RPMI8226 (cell line): ENCODE measurements at places on chromosomes 4 and X.

DNA sequence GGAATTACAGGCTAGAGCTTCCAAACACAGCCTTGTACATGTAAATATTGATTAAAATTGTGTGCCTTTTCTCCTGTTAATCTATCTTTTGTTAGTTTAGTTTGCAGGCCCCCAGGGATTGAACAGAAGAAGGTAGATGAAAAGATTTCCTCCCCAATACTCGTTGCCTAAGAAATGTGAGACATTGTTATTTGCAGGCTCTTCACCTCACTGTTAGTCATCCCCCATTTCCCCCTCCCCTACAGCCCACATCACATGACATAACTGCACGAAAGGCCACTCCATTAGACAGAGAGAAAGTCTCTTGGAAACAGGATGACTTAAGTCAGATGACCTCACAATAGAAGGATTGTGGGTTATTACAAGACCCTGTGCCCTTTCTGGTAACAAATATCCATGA, 13.3 kb upstream of the MID1 start:
- no peak for DNase-seq

DNA sequence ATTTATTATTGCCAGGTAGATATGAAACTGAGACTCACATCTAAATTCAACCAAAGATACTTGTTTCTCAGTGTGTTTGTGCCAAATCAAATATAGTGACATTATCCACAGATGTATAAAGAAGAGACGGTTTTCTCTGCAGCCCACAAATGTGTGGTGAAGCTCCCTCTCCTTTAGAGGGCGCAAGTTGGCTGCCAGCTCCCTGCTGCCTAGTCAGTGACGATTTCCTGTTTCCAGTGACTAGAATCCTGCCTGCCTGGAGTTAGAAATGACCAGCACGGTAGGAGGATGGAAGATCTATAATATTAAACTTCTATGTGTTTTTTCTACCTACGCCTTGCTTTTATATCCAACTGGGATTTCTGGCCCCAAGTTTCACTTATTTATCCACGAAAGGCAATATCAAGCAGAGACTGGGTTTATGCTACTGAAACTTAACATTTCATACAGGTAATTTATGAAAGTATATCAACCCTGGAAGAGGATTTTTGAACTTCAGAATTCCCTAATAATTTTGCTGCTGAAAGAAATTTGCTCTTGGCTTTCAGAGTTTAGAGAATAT, 1793.7 kb upstream of the TENM3 start:
- peak; percentile 37 for DNase-seq

DNA sequence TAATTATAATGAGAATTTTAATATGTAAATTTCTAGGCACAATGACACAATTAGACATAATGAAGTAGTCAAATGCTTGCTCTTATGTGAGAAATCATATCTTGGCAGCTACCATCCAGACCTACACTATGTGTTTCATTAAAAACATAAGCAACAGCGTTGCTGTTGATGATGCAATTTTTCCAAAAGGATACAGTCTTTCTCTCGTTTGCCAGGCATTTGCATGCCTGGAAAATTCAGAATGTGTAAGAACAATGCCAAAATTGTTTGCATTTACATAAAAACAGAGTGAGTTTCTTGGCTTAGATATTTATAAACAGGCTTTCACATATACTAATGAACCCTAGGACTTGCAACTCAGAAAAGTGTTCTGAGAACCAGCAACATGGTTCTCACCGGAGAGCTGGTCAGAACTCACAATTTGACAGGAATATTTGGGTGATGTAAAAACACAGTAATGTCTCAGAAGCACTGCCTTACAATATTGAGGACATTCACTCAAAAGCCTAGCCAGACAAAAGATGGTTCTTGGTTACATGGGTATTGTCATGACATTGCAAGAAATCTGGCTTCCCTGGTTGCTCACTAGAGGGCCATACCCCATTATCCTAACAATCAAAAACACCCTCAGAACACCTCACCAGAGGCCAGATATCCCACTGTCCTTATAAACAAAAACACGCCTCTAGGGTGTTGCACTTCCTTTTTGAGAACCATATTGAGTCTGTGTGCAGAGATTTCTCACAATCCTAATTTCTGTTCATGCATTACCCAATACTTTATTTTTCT, 1029.0 kb upstream of the AGA start:
- DNase-seq: no peak

- no peak for DNase-seq
Observed at GRCh38 chrX:68086709-68087108, 346.6 kb downstream of the OPHN1 start.

- peak; percentile 91 for DNase-seq
Observed at GRCh38 chr4:73740353-73740778, at the start of gene CXCL8. Gene CXCL8, plus strand, starts transcription at chr4:73740569. Its CDS starts 90 bp downstream, at chr4:73740659.

DNA sequence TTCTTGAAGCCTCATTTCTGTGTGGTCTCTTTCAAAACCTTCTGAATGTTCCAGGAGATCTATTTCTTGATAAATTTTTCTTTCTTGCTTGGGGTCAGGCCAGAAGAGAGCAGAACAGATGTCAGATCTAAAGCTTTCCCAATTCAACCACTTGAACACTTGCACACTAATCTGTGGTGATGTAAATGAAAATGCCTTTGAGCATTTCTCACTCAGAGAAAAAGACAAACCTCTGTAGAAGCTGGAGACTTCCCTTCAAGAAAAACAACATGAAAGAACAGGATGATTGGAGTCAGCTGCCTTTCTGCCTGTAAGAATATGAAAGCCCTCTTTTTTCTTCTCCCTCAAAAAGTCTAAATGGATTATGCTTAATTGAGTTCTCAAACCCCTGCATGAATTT, 11.2 kb downstream of the IGFBP7 start:
- DNase-seq: no peak

- no peak for DNase-seq
Observed at GRCh38 chrX:119948381-119948780, 4.8 kb upstream of the NKAP start.

DNA sequence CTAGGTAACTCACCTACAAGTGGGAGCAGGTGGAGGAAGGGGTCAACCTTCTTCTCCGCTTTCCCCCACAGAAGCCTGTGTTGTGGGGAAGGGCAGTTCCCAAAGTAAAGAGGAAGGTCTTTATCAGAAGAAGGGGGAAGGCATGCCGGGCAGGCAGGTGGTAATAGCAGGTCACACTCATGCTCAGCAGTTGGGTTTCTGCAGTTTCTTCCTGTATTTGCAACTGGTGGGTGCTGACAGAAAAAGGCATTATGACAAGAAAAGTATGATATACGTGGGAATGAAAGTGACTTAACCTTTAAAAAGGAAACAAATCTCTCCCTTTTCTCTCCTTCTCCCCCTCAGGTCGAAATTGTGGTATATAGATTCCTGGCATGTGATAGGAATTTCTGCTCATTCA, 3.7 kb downstream of the MTMR1 start:
- DNase-seq: no peak

DNA sequence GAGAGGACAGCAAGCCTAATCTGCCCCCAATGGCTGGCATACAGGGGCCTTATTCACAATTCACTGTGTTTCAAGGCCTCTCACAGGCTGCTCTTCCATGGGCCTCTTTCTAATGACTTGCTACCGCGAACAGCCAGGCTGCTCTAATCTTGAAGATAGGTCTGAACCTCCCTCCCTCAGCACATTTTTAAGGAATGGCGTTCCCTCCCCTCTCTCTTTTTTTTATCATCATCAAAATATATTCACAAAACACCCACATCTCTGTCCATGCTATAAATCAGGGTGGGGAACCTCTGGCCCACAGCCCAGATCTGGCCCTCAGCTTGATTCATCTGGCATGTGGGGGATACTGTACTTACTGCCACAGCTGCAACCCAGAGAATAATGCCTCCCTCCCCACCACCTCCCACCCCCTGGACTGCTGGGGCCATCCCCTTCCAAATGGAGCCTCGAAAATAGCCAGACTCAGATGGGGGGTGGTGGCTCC, 76.2 kb upstream of the PLAC1 start:
- DNase-seq: no peak

DNA sequence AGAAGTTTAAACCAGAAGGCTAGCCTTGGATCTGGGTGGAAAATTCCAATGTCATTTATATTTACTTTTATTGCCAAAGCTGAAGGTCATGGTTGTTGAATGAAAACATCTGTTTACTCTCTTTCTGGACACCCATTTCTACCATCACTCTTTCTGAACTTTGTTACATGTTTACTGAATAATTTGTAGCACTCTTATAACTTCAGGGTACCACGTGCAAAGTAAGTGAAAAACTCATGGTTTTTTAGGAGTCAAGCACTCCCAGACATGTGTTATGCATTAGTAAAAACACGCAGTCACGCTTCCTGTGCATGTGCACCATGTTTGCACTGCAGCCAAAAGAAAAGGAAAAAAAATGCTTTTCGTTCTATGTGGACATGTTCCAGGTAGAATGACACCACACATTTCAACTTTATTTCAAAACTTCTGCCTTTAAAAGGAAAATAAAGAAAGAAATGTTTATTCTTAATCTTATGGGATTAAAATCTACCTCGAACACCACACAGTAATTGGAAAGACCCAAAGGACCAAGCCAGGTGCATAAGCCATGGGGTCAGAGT, 31.4 kb upstream of the ADH1C start:
- DNase-seq: no peak

- DNase-seq: no peak
Observed at GRCh38 chr4:102114118-102114630, 231.1 kb downstream of the SLC39A8 start.

DNA sequence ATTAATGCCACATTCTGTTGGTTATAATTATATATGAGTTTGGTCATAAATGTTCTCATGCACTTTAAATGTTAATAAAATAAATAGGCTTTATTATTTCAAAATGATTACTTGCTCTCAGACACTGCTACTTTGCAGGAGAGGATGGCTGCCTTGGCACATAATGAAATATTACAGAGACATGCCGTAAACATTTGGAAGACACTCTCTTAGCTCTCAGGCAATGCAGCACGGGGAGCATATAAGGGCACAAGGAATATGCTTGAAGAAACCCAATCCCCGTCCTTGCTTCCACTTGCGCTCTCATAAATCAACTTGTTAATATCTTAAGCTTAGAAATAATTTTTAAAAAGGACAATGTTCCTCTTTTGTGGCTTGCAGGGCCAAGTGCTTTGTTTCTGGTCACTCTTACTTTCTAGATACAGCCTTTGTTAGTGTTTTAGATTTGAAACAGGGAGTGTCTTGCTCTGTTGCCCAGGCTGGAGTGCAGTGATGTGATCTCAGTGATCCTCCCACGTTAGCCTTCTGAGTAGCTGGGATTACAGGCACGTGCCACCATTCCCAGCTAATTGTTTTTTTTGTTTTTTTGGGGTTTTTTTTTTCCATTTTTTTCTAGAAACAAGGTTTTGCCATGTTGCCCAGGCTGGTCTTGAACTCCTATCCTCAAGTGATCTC, 445.0 kb downstream of the SPRY1 start:
- DNase-seq: no peak

DNA sequence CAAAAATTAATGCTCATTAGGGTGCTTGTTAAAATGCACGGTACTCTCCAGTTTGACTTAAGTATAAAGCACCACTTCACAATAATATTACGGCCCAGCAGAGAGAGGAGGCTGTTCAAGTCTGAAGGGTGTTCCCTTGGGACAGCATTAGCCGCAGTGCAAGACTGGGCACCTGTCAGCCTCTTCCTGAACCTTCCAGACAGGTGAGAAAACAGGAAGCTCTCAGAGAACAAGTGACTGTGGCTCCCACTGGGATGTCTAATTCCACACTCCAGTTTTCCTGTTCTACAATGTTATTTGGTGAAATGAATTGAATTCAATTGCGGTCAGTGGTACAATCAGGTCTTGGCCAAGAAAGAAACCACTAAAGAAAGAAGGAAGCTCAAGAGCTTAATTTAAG, 414.4 kb downstream of the SMARCA1 start:
- no peak for DNase-seq

DNA sequence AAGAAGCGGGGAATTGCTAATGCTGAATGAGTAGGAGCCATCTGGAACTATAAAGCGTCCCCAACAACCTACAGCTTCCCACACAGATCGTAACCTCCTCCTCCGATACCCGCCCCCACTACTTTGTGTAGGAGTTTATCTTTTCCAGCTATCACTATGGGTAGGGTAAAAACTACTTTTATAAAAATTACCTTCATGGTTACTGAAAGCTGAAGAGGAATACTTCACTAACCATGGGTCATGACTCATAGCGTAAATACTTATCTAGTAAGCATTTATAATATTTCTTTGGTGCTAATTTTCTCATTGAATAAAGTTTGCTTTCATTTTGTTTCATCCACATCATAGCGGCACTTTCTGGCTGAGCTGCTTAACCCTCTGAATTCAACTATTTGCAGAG, 79.4 kb upstream of the TNIP3 start:
- DNase-seq: no peak

- DNase-seq: no peak
Observed at GRCh38 chr4:152927737-152928136, 8.4 kb upstream of the FHDC1 start.

GRCh38 chrX:155143959-155144548, 72.2 kb upstream of the VBP1 start:
- no peak for DNase-seq

- DNase-seq: no peak
Observed at GRCh38 chr4:187467224-187467623, 528.3 kb upstream of the ZFP42 start.

- no peak for DNase-seq
Observed at GRCh38 chrX:150240643-150240970, 122.5 kb upstream of the MAMLD1 start.

DNA sequence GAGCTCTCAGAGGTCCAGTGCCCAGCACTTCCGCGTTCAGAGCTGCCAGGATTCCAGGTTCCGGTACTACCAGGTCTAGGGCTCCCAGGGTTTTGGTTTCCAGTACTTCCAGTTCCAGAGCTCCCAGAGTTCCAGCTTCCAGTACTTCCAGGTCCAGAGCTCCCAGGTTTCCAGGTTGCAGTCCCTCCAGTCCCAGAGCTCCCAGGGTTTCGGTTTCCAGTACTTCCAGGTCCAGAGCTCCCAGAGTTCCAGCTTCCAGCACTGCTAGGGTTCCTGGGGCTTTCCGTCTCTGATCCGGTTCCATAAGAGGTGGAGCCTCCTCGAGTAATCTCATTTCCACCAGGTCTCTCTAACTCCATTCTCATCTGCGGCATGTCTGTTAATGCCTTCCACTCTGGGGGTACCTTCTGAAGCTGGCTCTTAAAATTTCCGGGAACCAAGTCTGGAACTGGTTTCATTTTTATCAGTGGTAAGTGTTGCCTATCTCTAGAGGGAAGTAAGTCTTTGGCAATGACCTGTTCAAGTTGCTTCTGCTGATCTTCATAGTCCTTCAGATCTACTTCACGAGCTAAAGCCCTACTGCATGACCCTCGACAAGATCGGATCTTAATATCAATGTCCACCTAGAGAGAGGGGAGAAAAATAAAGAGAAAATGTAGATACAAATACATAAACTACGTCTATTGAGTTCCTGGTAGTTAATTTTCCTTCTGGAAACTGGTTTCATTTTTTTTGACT, 4.1 kb downstream of the FGA start:
- DNase-seq: no peak

DNA sequence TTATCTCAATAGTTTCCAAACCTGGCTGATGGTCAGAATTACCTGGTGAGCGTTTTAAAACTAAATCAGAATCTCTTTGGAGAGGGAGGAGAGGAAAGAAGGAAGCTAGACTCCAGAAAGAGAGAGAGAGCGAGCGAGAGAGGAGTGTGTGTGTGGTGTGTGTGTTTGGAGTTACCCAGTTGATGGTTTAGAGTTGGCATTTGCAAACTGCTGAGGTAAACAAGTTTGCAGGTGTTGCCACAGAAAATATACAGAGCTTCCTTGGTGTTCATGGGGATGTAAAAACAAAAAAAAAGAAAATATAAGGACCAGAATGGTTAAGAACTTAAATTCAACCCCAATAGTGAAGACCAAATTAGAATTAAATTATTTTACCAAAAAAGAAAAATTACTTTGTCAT, 26.4 kb upstream of the LAP3 start:
- DNase-seq: peak; percentile 62

GRCh38 chrX:150842198-150842685, 56.2 kb downstream of the CD99L2 start:
- no peak for DNase-seq
